Hindlimb muscle (tissue), 1 donor: ENCODE measurements at places on chromosomes 4 and X. TPM values are rescaled to one million over a fixed set of nuclear protein-coding genes. Genes with fewer than 3 reads are reported as not detected.

- DNase-seq = no peak
Measured at GRCh38 chr4:7121866-7122653, 54.2 kb upstream of the GRPEL1 start.

DNA sequence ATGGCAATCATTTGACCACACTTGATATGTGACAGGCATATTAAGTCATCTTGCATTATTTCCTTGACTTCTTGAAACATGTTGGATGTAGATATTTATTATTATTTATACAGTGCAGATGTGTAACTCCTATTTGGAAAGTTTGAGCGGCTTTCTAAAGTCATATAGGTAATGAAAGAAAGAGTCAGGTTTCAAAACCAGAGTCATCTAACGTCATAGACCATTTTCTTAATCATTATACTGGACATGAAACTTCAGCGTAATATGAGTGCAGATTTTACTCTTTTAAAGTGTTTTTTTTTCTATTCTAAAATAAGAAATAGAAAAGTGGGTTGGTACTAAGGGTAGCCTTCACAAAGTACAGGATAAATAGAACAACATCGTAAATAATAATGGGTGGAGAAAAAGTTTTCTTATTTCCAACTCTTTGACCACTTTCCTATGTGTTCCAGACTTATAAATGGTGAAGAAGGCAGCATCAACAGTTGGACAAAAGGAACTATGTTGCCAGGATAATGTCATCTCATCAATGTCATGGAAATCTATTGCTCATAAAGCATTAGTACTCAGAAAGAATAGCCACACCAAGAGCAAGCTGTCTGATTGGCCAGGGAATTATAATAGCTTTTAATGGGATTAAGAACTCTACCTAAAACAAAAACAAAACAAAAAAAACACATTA lies 108.0 kb upstream of the PCDH18 start:
- DNase-seq = no peak

- no peak for DNase-seq
Measured at GRCh38 chr4:138035781-138036258, 206.3 kb downstream of the SLC7A11 start.

DNA sequence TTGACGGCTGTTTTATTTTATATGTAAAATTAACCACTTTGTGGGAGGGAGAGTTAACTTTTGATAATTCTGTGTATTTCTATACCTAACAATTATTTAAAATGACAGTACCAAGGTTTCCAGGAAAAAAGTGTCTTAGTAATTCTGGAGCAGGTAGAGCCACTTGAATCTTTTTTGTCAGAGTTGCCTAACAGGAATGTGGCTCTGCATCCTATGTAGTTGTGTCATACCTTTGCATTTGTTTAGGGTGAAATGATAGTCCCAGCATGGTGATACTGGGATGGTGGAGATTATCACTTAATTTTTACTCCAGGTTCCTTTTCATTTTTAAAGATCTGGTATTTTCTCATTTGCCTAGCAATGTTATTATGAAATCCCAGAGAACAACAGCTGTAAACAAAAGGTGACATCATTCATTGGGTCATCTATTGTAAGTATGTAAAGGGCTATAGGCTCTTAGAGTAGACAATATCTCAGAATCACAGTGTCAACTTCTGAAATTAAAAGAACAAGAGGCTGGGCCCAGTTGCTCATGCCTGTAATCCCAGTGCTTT lies 9.6 kb downstream of the SGMS2 start:
- no peak for DNase-seq

DNA sequence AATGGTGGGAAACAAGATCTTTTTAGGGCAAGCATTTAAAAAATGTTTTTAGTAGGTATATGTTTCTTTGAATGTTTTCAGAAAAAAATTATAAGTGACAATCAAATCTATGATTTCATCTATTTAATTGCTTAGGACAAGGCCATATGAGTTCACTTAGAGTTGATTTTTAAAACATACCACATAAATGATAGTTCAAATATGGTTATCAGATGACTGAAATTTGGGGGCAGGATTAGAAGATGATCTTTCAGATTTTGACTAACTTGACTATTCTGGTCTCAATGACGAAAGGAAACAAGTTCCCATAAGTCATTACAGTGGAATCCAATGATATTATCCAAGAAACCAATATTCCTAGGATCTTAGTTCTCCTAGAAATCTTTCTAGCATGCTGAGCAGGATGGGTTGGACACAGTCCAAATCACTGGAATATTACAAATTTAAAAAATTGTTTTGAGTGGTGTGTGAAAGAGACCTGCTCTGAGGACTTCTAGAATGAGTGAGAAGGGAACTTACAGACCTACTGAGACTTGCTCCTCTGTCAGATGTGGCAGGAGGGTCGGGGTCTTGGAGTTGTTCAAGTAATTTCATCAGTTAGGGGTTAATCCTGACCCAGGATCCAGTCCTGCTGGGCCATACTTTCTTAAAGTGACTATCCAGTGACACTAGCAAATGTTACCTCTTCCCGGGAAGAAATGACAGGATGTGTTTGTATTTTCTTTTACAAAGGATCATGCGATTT lies 20.0 kb downstream of the RHOH start:
- DNase-seq = no peak

DNA sequence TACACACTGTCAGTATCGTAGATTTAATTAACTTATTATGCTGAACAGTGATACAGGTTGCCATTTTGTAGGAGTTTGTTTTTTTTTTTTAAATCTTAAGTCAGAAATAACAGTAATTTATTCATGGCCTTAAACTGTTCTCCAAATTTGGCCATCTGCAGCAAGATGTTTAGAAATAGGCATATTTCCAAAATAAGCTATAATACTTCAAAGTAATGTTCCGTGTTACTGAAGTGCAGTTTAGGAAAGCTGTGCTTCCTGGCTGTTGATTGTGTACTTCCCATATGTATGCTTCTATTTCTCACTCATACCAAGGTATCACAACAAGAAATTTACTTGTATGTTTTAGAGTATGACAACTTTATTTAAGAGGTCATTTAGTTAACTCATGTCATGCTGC lies 28.9 kb downstream of the CPEB2 start:
- no peak for DNase-seq

DNA sequence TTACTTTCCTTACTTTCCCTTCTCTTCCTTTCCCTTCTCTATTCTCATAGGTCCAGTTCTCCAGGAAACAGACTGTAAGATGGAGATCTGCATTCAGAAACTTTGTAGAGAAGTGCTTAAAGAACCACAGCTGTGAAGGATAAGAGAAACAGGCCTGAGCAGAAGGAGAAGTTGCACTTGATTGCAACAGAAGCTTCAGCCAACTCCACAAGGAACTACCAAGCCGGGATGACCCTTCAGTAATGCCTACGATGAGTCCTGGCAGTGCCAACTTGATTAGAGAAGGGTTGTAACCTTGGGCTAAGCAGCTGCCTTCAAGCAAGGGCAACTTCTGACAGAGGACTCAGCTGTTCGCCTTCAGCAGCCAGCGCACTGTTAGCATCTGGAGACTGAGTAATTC lies 413.3 kb upstream of the RASGEF1B start:
- no peak for DNase-seq

DNA sequence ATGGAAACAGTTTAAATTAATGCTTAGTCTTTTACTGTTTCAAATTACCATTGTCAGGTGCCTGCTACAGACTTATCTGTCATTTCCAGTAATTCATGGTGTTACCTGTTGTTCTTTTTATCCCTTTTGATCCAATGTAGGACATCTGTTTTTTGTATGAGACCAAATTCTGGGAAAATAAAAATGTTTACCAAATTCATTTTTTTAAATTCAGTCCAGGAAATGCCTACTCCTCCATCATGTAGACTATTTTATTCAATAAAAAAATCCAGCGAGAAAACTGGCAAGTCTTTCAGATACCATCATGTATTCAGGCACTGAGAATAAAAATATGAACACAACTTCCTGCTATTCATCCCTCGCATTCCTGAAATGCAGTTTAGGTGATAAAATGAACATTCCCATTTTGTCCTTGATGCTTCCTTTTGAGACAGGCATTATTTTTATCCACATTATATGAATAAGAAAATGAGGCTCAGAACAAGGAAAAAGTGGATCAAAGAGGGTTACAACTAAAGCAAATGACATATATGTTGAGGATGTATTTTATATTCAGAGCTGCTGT lies 584.2 kb downstream of the SPRY1 start:
- DNase-seq = no peak

DNA sequence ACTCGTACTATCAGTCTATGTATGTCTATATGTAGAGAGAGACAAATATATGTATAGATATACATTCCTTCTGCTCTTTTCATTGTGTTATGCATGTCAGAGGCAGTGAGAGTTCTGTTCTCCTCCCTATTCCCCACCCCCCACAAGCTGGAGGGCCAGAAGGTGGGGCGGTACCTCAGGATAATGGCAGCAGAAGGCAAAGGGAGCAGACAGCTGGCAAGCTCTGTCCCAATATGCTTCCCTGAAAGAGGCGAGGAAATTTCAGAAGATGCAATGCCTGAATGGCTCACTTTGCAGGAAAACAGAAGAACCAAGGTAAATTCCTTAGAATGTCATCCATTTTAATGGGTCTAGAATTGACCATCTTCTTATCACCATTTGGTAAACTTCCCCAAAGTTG lies 114.4 kb downstream of the NAA11 start:
- DNase-seq = no peak

CTAG2 gene
- polyA plus RNA-seq = not detected
